ENCODE measurements at places on chromosomes 12 and 14.

- DNase-seq = no peak
These were observed 275.5 kb upstream of the TMEM132C start for GRCh38 chr12:127991485-127991884.

GRCh38 chr12:75848431-75848925 is 183.1 kb downstream of the PHLDA1 start:
- DNase-seq = peak; percentile 51

- no peak for DNase-seq
These were observed 221.3 kb downstream of the ANO2 start for GRCh38 chr12:5723711-5724252.

- no peak for DNase-seq
These were observed 98.9 kb downstream of the CHST11 start for GRCh38 chr12:104555648-104556047.

DNA sequence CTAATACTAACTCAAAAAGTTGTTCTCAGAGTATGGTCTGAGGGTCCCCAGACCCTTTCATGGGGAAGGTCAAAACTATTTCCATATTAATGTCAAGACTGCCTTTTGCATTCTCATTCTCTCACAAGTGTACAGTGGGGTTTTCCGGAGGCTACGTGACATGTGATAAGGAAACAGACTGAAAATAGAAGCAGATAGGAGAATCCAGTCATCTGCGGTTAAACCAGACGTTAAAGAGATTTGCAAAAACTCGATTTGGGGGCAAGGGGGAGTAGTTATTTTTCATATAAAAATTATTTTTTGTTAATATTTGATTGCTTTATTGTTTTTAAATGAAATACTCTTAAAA is 1.0 kb upstream of the NAP1L1 start:
- DNase-seq = no peak
